ENCODE measurements at places on chromosomes 2 and 18.

- DNase-seq, result no peak
Measured at GRCh38 chr2:179265082-179265510, 464 bp upstream of the SESTD1 start.

DNA sequence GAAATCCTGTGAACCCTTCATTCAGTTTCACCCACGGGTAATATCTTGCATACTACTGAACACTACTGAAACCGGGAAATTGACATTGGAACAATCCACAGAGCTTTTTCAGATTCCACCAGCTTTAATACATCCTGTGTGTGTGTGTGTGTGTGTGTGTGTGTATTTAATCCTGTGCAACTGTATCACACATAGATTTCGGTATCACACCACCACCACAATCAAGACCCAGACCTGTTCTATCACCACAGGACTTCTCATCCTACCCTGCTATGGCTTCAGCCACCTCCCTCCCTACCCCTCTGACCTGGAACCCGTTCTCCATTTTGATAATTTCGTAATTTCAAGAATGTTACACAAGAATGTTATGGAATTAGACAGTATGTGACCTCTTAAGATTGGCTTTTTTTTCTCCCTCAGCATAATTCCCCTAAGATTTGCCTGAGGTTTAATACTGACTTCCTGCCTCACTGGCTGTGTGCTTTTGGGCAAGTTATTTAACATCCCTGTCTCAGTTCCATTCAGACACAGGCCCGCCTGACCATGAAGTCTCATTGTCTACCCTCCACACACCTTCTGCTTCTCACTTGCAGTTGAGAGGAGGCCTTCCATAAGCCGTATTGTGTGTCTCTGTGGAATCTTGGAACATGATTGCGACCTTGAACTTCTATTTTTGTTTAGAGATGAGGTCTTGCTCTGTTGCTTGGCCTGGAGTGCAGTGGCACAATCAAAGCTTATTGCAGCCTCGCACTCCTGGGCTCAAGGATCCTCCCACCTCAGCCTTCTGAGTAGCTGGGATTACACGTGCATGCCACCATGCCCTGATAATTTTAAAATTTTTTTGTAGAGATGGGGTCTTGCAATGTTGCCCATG is 14.4 kb upstream of the TMEM131 start:
- DNase-seq, result no peak

- no peak for DNase-seq
Measured at GRCh38 chr18:13011719-13012118, 20.6 kb downstream of the CEP192 start.

GRCh38 chr2:144259332-144259731 is 260.6 kb downstream of the ZEB2 start:
- DNase-seq, result no peak

DNA sequence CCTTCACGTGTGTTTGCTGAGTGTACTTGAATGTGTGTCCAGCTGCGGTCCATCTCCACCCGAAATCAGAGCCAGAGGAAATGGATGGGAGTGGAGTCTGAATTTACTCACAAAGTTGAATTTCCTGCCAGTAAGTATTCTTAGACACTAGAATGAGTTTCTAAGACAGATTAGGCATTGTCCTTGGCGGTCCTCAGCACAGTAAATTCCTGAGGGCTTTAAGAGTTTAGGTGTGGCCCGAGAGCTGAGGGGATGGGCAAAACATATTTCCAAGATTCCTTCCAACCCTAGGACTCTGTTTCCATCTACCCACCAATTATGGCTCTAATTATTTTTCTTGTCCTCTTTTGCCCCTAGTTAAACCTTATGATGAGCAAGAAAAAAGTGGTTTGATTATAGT is 90.3 kb upstream of the PHLPP1 start:
- DNase-seq, result no peak

DNA sequence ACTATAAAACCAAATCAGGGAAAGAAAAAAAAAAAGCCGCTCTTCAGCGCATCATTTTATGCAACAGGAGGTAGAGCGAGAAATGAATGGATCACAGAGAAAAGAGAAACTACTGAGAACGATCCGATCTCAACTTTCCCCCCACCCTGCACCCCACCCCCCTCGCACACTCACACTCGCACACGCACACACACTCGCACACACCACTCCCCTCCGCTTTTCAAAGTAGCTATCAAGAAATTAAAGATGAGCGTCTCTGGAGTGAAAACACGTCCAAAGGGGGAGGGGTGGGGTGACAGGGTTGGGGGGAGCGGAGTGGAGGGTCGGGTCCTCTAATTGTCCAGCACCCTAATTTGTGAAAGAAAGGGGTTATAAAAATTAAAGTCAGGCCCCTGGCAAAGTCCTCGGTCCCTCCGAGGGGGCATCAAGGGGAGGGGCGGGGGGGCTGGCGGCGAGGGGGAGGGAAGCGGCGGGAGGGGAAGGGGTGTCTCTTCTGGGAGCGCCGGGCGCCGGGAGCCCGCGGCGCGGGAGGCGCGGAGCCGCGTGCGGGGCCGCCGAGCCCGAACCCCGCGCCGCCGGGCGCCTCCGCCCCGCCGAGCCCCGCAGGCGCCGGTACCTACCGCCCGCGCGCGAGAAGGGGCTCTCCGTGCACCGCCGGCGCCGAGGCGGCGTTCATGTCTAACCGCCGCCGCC is 428 bp downstream of the TCF4 start:
- no peak for DNase-seq

DNA sequence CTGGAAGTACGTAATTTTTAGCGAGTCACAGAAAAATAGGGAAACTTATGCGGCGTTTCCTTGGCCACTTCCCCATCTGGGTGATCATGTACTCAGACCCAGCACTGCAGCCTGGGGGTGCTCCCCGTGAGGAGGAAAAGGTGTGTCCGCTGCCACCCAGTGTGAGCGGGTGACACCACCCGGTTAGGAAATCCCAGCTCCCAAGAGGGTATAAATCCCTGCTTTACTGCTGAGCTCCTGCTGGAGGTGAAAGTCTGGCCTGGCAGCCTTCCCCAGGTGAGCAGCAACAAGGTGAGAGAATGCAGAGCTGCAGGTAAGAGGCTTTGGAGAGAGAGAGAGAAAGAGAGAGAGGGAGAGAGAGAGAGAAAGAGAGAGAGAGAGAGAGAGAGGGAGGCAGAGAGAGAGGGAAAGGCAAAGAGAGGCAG is at the start of gene IL1R2:
TSS of gene IL1R2 (plus strand) at position 240 of the 425 bp plus-strand sequence. CDS start 16,616 bp downstream, outside the sequence.
- no peak for DNase-seq

- no peak for DNase-seq
Measured at GRCh38 chr2:47653902-47654789, 128.8 kb upstream of the MSH6 start.

DNA sequence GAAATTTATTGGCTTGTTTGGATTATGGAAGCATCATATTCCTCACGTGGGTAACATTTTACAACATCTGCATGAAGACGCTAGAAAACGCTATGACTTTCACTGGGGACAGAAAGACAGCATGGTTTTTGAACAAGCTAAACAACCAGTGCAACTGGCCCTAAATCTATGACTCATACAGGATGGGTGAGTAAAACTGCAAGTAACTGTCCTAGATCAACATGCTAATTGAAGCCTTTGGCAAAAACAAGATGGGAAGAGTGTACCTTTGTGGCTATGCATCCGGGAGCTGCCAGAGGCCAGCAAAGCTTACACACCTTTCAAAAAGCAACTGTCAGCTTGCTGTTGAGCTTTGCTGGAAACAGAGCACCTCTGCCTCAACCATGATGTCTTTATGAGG is 1096.0 kb upstream of the DDX18 start:
- no peak for DNase-seq

DNA sequence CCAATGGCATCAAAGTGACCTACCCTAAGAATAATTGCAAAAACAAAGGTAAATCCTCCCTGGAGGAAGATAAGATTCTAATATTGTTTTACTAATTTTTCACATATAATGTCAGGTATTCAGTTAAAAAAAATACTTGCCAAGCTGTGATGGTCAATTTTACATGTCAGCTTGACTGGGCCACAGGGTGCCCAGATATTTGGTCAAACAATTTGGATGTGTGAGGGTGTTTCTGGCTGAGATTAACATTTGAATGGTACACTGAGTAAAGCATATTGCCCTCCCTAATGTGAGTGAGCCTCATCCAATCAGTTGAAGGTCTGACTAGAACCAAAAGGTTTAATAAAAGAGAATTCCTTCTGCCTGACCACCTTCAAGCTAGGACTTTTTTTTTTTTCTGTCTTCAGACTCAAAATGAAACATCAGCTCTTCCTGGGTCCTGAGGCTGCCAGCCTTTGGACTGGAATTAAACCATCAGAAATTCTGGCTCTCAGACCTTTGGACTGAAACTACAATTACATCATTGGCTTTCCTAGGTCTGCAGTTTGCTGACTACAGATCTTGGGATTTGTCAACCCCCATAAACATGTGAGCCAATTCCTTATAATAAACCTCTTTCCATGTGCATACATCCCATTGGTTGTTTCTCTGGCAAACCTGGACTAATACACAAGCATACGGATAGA is 65.4 kb downstream of the LDAH start:
- no peak for DNase-seq

DNA sequence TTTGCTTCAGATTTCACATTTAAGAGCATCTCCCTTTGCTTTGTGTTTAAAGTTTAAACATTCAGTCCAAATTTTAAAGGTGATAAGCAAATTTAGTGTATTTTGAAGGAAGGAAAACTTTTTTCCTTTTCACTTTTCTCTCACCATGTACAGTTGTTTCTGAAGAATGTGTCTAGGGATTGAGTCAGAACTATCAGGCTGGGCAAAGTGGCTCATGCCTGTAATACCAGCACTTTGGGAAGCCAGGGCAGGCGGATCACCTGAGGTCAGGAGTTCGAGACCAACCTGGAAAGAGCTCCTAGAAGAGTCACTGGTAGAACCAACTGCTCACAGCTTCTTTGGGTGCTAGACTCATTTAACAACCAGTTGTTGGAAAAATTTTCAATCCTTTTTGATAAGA is 327.0 kb upstream of the THUMPD2 start:
- DNase-seq, result no peak

DNA sequence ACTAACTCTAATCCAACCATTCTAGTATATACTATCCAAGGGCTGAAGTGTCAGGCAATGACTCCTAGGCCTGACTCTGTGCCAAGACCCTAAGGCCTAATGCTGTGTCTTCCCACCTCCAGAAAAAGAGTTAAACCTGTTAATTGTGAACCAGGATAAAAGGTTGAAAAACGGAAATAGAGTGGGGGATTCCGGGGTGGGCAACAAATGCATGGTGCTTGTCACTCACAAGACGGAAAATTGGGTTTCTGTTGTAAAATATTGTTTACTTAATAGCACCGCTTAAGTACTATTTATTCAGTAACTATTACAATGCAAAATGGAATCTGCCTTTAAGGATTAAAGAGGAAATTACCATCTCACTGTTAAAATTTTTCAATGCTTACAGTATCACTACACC is 3.2 kb downstream of the STK17B start:
- no peak for DNase-seq

DNA sequence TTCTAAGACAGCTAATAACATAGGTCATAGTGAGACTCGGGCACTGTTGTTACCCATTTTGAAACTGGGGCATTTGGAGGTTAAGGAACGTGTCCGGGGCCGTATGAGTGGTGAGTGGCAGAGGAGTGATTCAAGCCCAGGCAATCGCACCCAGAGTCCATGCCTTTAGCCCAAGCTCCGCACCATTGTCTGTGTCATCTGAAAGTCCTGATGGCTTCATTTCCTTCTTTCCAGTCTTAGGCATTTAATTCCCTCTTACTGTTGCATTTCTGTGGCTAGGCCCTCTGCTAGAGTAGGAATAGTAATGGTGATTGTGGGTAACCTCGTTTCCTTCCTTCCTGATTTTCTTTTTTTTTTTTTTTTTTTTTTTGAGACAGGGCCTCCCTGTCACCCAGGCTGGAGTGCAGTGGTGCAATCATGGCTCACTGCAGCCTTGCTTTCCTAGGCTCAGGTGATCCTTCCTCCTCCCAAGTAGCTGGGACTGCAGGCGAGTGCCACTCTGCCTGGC is 49.8 kb upstream of the ASB1 start:
- DNase-seq, result peak; percentile 40

DNA sequence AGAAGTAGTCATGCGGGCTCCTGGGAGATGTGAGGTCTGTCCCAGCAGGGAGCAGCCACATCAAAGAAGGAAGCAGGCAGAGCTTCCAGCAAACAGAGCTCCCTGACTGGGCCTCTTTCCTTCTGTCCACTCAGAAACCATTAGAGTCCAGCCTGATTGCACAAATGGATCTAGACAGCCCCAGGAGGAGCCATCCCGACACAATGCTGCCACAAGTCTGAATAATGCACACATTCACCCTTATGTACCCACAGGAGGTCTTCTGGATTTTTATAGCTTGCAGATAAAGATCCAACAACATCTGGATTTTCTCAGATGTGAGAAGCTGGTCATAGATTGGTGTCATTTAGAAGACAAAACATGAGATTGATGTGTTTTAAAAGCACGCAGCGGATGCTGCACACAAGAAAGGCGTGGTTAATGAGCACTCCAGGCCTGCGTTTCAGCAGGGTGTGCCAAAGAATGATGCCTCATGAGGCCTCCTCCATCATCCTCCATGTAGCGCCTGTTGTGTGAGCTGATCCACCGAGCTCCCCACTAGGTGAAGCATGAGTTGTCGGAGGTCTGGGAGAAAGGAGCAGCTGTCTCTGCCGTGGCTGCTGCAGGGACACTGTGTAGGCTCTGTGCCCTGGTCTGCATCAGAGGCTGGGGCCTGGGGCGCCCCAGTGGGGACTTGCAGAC is 60.6 kb downstream of the MTCL1 start:
- no peak for DNase-seq

GRCh38 chr2:27024188-27024587 is 8.6 kb upstream of the TMEM214 start:
- DNase-seq, result no peak

GRCh38 chr2:230942920-230943896 is 18.2 kb upstream of the GPR55 start:
- DNase-seq, result no peak

DNA sequence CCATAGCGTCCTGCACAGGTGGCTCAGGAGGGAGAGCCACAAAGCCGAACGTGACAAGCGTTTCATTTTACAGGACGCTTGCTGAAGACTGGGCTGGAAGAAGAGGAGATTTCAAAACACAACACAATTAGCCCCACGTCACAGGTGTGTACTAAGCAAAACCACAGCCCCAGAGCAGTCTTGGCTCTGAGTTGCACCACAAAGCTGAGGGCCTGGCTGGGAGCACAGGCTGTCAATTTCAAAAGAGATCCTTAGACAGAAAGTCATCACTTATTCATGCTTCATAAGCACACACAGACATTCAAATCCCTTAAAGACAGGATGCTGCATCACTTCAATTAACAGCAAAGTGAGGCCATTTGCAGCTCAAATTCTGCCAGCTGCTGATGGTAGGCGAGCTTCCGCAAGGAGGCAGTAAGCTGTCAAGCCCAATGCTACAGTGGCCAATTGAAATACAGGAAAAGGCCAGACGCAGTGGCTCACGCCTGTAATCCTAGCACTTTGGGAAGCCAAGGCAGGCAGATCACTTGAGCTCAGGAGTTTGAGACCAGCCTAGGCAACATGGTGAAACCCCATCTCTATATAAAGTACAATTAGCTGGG is 79.6 kb downstream of the SKA1 start:
- DNase-seq, result no peak

All from T-helper 2 cell (primary cell).